ENCODE measurements at places on chromosomes 4 and X.

- no peak for DNase-seq
Observed at GRCh38 chrX:149837167-149837566, 43.8 kb upstream of the MAGEA8 start.

- no peak for DNase-seq
Observed at GRCh38 chr4:174406383-174406782, 115.9 kb downstream of the HPGD start.

DNA sequence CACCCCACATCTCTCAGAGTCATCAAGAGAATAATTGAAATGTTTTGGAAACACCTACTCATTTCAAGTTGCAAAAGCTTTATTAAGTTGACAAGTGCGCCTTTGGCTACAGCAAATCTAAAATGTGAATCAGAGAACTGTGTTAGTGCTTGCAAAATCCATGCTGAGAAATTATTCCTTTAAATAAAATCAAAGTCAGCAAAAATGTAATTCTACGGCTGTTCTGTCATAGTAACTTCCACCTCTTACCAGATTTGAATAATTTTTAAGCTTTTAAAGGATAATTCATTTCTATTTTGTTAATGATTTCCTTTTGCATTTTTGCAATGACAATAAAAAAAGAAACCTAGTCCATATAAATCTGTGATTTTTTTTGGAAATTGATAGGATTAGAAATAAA is 1779.1 kb downstream of the STIM2 start:
- no peak for DNase-seq

- DNase-seq: no peak
Observed at GRCh38 chr4:24262084-24262483, 322.3 kb downstream of the DHX15 start.

GRCh38 chrX:150370589-150371312 is 7.6 kb downstream of the MAMLD1 start:
- no peak for DNase-seq

DNA sequence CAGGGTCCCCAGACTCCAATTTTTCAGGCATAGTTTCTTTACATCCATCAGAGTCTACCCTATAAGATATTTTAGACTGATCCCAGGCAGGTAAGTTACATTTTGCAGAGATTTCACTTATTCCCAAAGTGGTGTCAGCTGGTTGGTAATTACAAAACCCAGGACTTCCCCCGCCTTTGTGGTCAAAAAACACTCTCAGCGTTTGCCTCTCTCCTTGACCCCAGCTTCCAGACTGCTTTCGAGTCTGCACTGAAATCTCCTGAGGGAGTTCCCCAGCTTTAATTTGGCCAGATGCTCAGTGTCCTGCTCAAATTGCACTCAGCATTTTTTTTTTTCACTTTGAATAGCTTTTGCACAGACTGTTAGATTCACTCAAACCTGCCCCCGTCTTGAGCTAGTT is 11.2 kb upstream of the AMOT start:
- no peak for DNase-seq

DNA sequence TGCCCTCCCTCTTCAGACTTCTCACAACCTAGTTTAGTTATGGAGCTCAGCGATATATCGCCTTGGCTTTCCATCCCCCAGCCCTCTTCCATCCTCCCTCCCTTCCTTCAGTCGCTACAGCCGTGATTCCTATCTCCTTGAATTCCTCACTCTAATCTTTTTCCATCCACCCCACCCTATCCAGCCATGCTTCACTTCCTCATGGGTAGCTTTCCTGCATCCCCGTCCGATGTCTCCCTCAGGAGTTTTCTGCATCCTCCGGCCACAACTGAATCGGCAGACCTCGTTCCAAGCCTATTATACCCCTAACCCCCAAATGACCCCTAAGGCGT is 456 bp downstream of the SNX12 start:
- DNase-seq: no peak

DNA sequence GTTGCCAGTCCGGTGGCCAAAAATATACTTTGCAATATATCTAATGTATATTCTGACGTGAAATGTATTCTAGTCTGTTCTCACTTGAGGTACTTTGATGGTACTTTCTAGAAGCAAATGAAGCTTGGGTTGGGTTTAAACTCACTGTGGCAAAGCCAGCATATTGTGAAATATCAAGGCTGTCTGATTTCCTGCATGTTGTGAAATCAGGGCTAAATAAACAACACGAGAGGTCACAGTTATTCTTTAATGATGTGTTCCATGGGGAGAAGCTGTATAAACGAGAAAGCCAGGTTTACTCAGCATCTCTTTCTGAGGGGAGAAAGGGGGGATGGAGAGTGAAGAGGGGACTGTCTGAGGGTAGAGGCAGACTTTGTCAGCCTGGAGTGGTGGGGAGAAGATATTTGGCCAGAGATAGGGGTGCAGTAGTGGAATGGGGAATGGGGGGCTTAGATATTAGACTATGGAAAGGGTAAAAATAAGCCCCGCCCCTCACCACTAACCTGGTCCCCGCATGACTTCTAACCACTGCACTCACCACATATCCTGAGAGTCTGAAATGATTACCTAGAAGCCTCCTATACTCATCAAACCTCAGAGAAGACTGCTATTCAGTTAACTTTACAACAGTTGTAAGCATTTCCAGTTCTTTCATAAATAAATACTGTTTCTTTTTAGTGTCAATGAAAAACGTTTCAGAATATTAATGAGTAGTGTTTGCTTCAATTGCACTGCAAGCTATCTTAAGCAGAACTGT is 5.9 kb upstream of the SCARB2 start:
- no peak for DNase-seq
